ENCODE measurements at places on chromosomes 3 and 15. TPM values are rescaled to one million over a fixed set of nuclear protein-coding genes. Genes with fewer than 3 reads are reported as not detected.

GRCh38 chr3:106768941-106769480 is 608.2 kb upstream of the CCDC54 start:
- DNase-seq, result no peak

- no peak for DNase-seq
Measured at GRCh38 chr3:188286087-188286513, 132.1 kb downstream of the LPP start.

DNA sequence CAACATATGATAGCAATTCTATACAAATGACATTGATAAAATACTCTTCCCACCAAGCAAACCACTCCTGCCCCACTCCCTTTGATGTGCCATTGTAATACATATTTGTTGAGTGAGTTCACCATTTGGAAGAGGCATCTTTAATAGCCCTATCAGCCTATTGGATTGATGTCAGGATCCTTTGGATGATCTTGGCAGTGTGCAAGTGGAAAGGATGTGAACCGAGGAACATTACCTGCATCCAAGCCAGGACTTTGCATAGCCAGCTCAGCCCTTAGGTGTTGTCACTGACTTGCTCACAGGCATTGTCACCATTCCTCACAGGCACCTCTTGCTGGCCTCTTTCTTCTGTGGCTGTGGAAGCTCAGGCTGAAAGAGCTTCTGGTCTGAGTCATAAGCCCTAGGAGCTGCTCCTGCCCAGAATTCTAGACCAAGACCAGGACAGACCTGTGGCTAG is 16.5 kb upstream of the TIMP4 start:
- DNase-seq, result no peak

GRCh38 chr3:41411065-41411464 is 211.8 kb downstream of the CTNNB1 start:
- DNase-seq, result no peak

GRCh38 chr3:39388741-39389248 is 5.6 kb downstream of the SLC25A38 start:
- DNase-seq, result no peak

DNA sequence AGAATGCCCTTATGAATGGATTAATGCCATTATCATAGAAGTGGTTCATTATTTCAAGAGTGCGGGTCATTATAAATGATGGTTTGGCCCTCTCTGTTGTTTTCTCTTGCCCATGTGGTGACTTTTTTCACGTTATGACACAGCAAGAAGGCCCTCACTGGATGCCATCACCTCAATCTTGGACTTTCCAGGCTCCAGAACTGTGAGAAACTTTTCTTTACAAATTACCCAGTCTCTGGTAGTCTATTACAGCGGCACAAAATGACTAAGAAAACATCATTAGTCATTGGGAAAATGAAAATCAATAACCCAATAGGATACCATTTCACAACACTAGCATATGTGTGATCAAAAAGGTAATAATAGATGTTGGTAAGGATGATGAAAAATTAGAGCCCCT is 119.0 kb upstream of the LPP start:
- DNase-seq, result no peak

- no peak for DNase-seq
Measured at GRCh38 chr15:61682891-61683735, 377.1 kb downstream of the VPS13C start.

The ZPLD1 gene
- total RNA-seq, result 0.74 TPM

The GRM2 gene
- total RNA-seq, result 34.7 TPM

The DCBLD2 gene
- total RNA-seq, result 211 TPM

All from testis (tissue), 5 donors.